ENCODE measurements at places on chromosomes 1 and 21. TPM values are rescaled to one million over a fixed set of nuclear protein-coding genes. Genes with fewer than 3 reads are reported as not detected.

DNA sequence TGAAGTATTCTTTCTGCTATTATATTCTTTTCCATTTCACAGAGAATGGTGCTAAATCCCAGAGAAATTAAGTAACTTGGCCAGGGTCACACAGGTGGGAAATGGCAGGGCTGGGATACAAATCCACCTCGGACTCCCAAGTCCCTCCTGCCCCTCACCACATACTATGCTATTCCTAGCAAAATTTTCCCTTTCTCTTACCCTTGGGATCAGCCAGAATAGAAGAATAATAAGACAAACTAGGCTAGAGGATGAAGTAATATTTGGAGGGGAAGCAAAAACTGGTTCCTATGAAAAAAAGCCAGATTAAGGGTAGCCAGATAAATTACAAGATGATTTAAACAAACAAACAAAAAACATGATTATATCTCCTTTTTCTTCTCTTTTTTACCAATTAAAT lies 62.5 kb downstream of the TGFB2 start:
- no peak for DNase-seq

Gene OLIG2
- not detected for total RNA-seq

DNA sequence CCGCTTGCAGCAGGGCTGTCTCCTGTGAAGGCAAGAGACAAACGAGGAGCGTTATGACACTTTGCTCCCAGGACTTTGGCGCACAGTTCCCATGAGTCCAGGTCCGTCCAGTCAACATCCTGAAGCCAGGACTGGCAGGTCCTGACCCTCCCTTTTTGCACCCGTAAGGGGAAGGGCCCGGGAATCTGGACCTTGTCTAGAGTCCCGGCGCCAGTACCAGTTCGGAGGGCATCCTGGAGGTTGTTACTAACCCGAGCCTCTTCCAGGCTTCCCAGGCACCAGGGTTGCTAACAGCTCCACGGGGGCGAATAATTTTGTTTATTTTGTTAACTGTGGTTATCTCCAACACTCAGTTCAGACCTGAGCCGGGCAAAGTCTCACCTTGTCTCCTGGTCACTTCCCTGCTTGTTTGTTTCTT lies 682 bp upstream of the RWDD3 start:
- DNase-seq = peak; percentile 31

Gene TRIM33
- 31.9 TPM for total RNA-seq

DNA sequence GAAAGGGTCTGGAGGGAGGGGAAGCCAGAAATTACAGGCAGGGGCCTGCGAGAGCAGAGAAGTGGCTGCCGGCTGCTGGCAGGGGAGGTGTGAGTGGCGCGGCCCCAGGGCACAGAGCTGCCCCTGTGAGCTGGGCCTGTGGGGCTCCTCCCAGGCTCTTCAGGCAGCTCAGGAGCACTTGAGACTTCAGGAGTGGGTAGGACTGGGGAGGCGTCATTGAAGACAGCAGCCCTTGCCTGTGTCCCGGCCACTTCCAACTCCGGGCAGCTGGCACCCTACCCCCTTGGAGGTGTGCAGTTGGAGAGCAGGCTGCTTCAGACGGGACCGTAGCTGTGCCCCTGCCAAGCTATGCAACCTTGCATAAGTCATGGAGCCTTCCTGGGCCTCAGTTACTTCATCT lies 87.5 kb upstream of the ACTL8 start:
- no peak for DNase-seq

DNA sequence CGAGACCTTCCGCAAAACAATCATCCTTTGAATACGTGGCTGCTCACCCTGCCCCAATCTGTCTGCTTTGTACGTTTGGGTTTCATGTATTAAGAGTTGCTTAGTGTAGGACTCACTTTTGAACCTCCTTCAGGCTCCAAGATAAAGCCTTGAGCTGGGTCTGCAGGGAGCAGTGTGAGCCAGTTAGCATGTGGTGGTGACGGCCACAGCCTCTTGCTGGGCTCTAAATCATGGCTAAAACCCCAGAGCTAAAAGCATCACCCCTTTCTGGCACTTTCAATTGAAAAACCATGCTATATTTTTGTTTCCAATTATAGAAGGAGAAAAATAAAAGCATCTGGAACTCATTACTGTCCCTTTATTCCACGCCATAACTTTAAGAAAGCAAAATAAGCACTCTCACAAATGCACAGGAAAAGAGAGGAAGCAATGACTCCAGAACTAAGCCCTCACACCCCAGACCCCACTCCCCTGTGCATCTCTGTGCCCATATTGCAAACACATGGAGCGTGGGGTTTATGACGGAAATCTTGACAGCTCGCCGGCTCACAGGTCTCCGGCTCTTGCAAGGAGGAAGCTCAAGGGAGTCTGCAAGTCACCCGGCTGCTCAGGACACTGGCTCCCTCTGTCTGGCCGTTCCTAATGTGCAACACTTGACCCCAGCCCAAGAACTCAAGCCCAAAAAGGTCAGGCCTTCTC lies 135.5 kb downstream of the MIS18A start:
- DNase-seq = no peak

- DNase-seq = peak; percentile 66
Measured at GRCh38 chr1:221449801-221450470, 292.0 kb downstream of the DUSP10 start.

Gene PGLYRP3
- total RNA-seq = not detected

- no peak for DNase-seq
Measured at GRCh38 chr1:183827801-183828200, 22.9 kb downstream of the RGL1 start.

- DNase-seq = no peak
Measured at GRCh38 chr1:25651036-25651640, 34.5 kb downstream of the MAN1C1 start.

Data from LHCN-M2 (cell line).